ENCODE measurements at places on chromosomes 1 and 21.

GRCh38 chr1:56806804-56807203 is 12.4 kb downstream of the FYB2 start:
- no peak for DNase-seq

DNA sequence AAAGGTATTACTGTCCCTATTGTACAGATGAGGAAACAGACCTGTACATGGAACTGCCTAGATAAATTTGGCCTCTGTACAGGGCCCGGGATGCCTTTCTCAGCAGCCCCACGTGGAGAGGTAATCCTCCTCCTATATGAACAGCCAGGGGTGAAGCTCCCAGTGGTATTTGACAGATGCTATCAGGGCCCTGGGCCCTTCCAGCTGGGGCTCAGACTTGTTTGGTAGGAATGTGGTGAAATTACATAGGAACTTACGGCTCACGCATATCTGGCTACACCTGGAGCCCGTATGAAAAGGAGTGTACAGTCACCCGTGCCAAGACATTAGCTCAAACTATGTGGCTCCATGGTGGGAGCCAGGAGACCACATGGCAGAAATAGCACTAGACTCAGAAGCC is 24.8 kb upstream of the TCEA3 start:
- DNase-seq, result no peak

GRCh38 chr1:89670163-89670562 is 37.2 kb downstream of the LRRC8C start:
- DNase-seq, result no peak

GRCh38 chr21:34980423-34981115 is 68.5 kb downstream of the RUNX1 start:
- no peak for DNase-seq

- DNase-seq, result no peak
These were observed 311.0 kb downstream of the PTPRU start for GRCh38 chr1:29547300-29547699.

DNA sequence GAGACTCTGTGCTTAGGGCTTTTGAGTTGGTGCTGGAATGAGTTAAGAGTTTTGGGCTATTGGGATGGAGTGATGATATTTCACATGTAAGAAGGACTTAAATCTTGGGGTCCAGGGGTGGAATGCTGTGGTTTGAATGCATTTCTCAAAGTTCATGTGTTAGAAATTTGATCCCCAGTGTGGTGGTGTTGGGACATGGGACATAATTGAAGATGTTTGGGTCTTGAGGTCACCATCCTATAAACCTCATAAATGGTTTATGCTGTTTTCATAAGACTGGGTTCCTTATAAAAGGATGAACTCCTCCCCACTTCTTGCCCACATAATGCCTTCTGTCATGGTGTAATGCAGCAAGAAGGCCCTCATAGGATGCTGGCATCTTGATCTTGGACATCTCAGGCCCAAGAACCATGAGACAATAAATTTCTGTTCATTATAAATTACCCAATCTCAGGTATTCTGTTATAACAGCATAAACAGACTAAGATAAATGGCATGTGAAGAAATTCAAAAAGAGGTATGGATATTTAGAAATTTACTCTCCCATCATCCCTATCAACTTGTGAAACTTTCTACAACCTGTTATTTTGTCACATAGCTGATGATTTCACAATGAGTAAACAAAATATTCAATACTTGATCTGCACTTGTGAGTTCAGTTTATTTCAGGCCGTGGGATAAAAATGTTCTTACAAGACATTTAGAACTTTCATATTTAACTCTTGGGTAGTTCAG is 48.0 kb upstream of the NEK7 start:
- no peak for DNase-seq

DNA sequence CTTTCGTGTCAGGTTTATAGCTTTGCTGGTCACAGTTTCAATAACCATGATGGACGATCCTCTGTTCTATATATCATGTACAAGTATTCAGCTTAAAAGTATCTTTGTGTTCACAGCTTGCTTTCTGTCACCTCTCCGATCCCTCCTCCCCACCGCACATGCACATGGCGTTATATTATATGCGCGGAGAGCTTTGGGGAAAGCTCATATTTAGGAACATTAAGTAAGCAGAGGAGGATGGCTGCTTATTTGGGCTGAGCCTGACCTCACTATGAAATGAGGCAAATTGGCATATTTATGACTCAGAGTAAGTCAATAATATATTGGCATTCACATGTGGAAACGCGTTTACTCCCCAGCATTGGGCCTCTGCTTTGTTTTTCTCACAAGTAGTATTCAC is 360.5 kb downstream of the HLX start:
- DNase-seq, result no peak
